Adipocyte (in vitro differentiated cells): ENCODE measurements at places on chromosomes 5 and 9.
A peak's percentile ranks its signal among the peaks of the same experiment; 100 is the strongest.

DNA sequence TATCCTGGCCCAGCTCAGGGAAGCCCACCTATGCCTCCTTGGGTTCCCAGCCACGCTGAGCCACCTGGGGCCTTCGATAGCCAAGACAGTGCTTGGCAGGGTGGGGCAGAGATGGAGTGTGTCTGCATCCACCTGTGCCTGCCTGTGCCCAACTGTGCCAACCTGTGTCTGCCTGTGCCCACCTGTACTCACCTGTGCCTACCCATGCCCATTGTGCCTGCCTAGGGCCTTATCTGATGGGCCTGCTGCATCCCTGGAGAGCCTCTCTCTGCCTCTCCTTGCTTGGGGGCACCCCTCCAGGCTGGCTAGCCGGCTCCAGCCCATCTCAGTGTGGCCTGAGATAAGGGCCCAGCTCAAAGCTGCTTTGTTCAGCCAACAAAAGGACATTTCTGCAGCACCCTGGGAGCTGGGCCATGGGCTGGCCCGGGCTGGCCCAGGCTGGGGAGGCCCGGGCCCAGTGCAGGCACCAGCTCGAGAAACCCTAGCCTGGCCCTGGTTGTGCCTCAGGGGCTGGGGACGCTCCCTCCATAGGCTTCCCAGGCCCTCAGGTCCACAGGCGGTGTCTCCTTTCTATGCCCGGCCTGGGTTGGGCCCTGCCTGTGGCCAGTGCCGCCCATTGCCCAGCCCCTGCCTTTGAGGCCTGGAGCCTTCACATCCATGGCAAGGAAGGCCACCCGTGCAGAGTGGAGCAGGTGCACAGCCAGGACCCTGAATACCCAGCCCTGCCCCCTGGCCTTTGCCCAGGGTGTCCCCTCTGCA lies 37.3 kb upstream of the NOTCH1 start:
- no peak for DNase-seq

GRCh38 chr9:89476546-89476945 lies 21.4 kb downstream of the SEMA4D start:
- no peak for DNase-seq

- DNase-seq: no peak
Measured at GRCh38 chr5:76908166-76908565, 44.7 kb upstream of the CRHBP start.

DNA sequence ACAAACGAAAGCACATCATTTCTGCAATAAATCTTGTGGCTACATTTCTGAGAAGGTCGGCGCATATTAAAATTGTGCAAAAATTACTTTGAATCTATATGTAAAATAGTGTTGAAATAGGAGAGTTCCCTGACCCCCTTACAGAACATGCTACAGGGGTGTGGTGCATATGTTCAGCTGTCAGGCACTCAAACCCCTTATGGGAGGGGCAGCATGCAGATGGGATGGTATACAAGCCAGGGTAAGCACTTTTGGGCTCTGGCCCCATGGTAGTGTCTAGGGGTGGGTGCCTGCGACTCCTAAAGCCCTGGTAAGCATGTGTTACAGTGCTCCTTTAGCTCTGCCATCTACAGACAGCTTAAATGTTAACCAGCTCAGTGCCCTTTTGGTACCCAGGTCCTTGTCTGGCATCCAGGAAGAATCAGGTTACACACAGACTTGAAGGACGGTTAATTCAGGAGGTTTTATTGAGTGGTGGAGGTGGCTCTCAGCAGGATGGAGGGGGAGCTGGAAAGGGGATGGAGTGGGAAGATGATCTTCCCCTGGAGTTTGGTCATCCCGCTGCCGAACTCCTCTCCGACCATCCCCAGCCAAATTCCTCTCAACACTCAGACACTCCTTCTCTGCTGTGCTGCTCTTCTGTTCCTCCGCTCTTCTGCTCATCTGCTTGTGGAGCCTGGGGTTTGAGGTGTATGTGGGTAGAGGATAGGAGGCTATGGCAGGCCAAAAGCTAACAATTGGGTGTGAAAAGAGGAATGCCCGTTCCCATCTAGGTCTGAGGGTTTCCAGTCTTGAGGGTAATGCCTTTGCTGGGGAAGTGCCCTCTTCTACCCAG lies 84.6 kb upstream of the RASEF start:
- no peak for DNase-seq

- no peak for DNase-seq
Measured at GRCh38 chr9:89883401-89884341, 278.9 kb downstream of the GADD45G start.

DNA sequence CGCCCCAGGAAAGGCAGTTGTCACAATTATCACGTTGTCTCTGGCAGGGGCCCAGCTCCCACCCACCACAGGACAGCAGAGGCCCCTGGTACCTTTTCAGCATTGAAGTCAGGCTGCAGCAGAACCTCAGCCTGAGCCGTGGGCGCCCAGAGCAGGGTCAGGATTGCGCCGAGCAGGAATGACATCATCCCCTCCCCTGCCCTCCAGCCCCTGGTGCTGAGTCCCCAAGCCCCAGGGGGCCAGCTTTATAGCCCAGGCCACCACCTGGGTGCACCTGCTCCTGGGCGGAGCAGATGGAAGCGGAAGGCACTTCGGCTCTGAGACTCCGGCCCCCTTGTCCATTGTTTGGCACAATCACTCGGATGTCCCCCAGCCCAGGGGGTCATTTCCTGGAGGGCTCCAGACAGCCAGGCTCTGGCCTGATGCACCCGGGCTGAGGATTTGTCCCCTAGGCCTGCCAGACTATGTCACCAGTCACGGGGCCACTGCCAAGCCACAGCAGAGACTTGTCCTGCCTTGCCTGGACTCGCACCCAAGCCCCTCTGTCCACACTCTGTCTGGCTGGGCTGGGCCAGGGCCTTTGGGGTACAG lies at the start of gene LCN15:
TSS of gene LCN15 (minus strand) at position 218 of the 591 bp plus-strand sequence. CDS start at position 188, 30 bp downstream.
- no peak for DNase-seq

- DNase-seq: no peak
Measured at GRCh38 chr9:124137009-124137943, 120.5 kb upstream of the NEK6 start.

GRCh38 chr5:61162832-61163567 lies 732 bp upstream of the SMIM15 start:
- peak; percentile 50 for DNase-seq

GRCh38 chr9:137366445-137366810 lies 56.5 kb downstream of the EXD3 start:
- no peak for DNase-seq

DNA sequence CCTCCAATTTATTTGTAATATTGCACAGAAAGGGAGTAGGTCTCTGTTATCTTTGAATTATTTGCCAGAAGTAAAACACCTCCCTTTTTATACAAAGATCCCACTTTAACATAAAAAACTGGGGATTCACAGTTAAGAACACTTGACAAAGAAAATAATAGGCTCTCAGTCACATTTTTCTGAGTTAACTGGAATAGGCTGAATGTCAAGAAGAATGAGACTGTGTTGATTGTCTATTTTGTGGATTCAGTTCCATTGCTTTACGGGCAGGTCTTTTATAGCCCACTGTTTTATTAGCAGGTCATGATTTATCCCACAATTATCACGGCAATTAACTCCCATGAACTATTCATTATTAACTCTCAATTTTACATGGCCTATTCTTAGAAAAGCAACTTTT lies 427.4 kb downstream of the CTNND2 start:
- no peak for DNase-seq

GRCh38 chr5:80101993-80102392 lies 66.8 kb downstream of the THBS4 start:
- DNase-seq: no peak

DNA sequence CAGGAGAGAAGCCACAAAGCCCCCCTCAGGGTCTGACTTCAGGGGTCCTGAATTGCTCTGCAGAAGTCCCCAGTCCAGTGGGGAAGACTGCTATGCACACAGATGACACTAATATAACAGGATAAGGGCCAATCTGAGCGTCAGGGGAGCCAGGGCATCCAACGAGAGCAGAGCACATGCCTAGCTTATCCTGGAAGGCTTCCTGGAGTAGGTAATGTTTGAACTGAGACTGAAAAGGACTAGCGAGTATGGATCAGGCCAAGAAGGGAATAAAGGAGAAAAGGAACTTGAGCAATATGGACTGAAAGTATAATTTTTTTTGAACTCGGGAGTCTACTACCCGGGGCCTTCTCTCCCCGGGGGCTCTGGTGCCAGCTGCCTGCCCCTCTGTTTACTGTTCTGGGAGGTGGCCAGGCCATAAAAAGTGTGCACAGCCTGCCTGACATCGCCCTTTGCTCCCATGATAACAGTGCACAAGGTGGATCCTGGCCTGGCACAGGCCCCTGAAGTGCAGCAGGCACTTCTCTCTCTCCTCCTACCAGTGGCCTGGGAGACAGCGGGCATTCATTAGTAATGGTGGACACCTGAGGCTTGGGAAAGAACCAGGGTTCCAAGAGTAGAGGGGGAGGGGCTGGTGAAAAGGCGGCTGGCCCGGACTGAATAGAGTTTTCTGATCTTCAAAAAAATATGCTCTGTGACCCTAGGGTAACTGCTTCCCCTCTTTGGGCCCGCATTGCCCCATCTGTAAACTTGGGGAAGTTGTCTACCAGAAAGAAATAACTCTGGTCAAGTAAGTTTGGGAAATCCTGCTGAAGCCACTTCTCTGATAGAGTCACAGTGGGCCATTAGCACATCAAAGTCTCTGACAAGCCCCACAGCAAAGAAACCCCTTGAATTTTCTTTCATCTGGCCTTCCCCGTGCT lies 4.6 kb upstream of the SLC6A7 start:
- DNase-seq: no peak

DNA sequence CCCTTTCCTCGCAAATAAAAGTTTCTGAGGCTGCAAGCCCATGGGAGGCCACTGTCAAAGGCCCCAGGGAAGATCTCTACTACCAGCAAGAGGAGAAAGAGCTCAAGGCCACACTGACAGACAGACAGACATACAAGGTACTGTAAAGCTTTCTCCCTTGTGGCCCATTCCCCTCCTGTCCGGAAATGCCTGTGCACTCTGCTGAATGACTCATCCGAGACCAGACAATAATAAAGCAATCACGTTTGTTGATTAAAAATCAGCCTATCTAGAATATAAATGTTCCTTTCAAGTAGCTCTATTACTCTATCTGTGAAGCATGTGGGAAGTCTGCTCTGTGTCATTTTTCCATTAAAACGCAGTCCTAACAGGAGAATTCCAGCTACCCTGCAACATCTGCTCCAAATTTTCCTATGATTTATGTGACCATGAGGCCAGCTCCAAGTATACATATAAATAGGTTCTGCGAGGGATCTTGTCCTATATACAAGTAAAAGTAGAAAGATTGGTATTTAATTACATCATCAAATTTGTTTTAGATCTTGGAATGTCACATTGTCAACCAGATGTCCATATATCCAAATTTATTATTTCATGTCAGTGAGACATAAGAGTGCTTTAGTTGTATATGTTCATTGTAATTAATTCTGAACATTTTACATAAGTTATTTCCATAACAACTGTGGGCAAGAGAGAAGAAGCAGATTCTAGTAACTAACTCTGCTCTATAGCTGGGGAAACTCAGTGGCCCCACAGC lies 34.7 kb upstream of the TGFBI start:
- peak; percentile 68 for DNase-seq

DNA sequence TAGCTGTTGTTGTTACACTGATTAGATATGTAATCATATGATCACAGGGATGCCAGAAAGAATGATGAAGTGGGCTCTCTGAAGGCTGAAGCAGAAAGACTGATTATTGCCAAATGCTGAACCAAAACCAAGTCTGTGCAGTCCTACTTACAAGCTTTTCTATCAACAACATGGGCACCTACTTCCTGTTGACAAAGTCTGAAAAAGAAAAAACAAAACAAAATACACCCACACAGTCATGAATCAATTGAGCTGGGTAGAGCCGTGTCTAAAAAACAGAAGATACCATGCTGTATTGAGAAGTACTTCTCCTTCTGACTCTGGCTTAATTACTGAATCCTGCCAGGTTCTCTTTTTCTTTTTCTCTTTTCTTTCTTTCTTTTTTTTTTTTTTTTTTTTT lies 363.4 kb downstream of the RAB3C start:
- no peak for DNase-seq

GRCh38 chr9:18396102-18396728 lies 77.7 kb upstream of the ADAMTSL1 start:
- DNase-seq: no peak

DNA sequence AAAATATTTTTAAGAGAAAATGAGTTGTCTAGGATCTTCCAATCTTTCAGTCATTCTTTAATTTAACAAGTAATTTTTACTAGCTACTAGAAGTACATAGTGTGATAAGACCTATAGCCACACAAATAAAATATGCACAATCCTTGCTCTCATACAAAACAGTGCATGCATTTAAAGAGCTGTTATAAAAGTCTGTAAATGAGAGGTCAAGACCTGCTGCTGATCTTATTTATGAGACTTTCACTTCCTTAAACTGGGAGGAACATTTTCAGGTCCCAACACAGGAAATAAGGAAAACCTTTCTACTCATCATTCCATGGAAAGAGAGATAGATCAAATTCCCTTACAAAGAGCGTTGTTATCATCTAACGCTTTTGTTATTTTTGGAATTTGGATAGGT lies 54.2 kb upstream of the PAM start:
- no peak for DNase-seq

GRCh38 chr5:91311168-91311696 lies 71.9 kb downstream of the ARRDC3 start:
- no peak for DNase-seq

GRCh38 chr5:102845041-102845440 lies 89.9 kb downstream of the PAM start:
- no peak for DNase-seq

DNA sequence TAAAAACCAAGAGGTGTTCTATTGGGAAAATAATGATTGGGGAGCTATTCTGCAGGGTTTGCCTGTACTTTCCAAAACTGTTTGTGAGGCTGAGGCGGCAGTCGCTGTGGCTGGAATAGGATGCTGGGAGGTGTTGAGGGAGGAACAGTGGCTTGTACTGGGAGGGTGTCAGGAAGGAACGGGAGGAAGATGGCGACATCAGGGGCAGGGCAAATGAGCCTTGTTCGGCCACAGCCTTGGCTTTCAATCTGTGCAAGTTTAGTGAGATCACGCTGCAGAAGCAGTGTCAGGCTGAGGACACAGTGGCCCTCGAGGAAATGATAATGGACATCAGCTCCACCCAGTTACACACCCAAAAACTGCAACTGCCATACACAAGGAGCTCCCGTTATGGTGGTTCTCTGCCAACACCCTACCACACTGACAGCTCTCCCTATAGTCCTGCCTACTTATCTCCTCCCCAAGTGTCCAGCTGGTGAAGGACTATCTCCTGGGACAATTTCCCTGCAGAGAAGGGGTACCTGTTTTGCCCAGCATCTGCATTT lies 27.3 kb downstream of the KIF2A start:
- DNase-seq: no peak

- DNase-seq: no peak
Measured at GRCh38 chr9:115815786-115816185, 337.8 kb upstream of the PAPPA start.

GRCh38 chr9:111979561-111979960 lies 82.9 kb downstream of the UGCG start:
- no peak for DNase-seq

- DNase-seq: peak; percentile 39
Measured at GRCh38 chr9:135951889-135952663, 9.1 kb downstream of the UBAC1 start.

- DNase-seq: peak; percentile 40
Measured at GRCh38 chr5:103272377-103272776, 13.8 kb downstream of the MACIR start.
